ENCODE measurements at places on chromosomes 7 and 10.

DNA sequence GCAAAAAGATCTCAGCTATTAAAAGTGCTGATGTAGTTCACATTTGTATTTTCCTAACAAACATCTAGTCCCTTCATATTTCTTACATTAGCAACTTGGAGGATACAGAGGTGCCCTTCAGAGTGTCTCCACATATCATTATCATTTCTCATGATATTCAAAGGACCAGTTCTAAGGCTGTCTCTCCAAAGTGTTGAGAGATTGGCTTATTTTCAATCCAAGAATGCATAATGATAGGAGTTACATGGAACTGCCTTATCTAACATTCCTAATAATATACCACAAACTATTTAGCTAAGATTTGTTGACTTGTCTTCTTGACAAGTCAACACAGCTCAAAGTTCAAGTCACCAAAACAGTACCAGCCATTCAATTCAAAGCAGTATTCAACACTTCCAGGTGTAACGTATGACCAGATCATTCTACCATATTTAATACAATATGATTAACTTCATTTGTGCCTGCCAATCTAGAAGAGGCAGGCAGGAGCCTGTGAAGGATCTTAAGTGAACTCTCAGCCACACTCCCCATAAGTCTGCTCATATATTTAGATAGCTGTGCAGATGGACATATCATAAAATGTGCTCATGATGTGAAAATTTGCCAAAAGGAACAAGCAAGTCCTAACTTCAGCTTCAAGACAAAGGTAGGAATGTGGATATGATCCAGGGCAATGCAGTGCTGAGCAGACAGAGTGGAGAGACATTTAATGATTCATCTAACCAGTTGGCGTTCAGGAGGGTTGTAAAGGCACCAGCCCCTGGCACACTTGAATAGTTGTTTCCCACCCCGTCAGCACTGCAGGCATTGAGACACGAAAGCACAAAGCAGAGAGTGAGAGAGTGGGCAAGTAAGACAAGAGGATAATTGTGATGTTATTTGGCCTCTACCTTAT lies 108.3 kb downstream of the MTERF1 start:
- DNase-seq, result peak; percentile 29

DNA sequence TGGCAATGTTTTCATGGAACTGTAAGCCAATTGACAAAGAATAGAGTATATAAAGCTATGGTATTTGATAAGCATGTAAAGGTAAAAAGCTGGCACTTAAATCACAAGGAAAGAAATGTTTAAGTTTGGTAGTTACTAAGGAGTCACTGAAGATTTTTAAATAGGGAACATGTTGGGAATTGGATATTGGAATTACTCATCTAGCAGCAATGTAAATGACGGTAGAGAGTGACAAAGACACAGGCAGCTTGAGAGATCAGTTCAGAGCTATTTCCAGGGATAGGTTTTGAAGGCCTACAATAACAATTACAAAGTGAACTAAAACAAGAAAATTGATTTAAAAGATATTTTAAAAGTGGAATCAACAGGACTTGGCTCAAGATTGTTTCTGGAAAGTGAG lies 36.8 kb downstream of the SP8 start:
- no peak for DNase-seq

DNA sequence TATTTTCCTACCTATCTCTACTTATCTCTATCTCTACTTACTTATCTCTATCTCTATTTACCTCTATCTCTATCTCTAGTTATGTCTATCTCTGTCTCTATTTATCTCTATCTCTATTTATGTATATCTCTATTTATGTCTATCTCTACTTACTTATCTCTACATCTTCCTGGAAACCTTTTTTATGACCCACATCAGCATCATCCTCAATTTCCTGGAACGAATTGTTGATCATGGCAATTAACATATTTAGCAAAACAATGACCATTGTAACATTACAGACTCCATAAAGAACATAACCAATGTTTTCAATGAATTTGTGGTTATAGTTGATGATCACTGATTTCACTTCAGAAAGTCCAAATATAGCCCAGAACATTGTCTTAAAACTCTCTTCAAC lies 18.3 kb downstream of the GIMAP6 start:
- no peak for DNase-seq

DNA sequence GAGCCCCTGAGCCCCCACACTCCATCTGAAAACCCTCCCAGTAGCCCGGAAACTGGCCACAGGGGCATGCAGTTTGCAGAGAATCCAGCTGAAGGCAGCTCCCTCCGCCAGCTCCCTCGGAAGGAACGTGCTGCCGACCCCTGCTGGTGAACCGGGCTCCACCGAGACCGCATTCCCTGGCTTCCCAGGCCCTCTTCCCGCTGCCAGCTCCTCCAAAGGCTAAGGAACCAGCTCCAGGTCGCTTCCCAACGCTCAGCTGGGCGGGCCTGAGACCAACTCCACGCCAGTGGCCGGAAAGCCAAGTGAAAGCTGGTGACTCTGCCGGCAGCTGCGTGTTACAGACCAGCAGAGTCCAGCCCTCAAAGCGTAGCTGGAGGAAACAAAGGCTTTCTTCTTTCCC lies 35.8 kb downstream of the GPER1 start:
- DNase-seq, result peak; percentile 20

DNA sequence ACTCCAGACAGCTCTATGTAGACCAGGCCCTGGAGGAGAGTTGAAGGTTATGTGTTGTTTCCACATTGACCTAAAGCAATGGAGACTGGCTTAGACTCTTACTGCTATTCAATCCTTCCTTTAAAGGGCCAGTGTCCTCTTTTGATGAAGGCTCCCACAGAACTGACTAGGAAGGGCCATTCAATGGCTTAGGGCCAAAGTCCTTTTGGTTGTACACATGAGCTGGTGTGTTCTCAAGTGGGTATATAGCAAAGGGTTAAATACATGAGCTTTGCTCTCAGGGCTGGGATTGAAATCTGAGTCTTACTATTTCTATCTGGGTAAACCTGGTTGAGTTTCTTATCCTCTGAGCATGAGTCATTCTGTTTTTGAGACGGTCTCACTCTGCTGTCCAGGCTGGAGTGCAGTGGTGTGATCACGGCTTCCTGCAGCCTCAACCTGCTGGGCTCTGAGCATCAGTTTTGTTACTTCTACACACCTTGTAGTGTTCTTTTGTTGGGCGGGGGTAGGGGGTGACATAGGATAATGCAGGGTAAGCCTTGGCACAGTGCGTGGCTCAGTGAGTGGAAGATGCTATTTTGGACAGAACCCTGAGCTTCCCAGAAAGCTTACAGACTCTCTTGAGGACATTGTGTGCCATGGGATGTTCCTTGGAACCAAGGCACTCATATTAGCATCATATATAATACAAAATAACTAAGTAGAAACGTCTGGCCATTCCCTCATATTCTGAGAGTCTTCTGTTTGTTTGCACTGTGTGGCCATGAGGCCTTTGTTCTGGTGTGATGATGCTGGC lies 90.1 kb downstream of the ABCC2 start:
- DNase-seq, result no peak

DNA sequence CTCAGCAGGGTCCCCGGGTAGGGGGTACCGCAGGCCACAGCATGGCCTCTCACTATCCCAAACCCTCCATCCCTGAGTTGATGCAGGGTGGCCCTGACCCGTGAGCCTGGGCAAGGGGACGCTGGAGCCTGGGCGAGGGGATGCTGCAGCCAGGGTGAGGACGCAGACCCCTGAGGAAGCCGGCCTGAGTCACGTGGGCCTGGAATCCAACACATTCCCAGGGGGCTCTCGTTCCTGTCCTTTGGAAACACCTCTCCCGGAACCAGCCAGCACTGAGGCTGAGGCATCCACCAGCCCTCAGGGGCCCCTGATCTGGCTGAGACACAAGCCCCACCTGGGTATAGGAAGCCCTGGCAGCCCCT lies 61.5 kb upstream of the NKX6-2 start:
- DNase-seq, result no peak

GRCh38 chr7:42735081-42735480 lies 176.8 kb downstream of the C7orf25 start:
- no peak for DNase-seq

GRCh38 chr10:133274751-133275683 lies 1.7 kb downstream of the ADAM8 start:
- no peak for DNase-seq

- no peak for DNase-seq
These were observed 415.1 kb downstream of the THSD7A start for GRCh38 chr7:11416641-11417458.

DNA sequence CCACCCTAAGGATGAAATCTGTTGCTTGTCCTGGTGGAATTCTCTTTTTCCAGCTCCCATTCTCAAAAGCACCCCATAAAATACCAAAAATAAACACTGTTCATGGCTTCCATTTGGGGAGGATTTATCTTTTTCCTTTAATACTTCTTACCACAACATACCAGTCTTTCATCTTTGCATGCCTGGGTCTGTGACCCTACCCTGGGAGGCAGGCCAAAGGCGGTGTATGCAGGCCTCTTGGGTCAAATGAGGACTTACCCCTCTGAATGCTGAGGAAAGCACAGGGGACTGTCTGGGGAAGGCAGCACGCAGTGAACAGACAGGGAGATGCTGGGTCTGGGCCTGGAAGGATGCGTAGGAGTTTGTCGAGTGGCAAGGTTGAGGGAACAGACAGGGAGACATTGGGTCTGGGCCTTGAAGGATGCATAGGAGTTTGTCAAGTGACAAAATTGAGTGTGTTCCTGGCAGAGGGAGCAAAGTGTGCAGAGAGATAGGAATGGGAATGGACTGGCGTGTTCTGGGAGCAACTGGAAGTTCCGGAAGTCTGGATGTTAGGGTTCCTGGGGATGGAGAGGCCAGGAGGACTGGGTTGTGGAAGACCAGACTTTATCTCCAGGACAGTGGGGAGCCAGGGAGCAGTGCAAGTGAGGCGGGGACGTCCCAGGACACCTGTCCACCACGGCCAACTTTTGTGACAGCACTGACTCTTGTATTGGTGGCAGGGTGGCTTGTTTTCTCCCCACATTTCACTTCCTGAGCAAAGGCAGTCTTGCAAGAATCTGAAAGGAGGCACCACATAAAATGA lies 40.8 kb downstream of the MYL10 start:
- no peak for DNase-seq

DNA sequence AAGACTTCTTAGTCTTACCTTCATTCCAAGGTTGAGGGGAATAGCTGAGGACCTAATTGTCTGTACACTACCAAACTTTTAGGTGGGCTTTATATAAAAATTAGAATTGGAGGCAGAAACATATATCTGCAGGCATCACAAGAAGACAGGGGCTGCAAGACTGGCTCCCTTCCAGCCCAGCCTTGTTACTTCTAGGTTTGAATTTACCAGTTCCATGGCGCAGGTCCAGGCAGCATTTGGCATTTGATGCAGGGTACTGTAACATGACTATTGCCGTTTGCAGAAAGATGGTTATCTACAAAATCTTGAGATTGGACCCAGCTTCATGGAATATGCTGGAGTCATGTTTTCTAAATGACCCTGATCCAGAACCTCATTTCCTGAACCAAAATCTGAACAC lies 105.4 kb upstream of the RHOBTB1 start:
- DNase-seq, result no peak

GRCh38 chr10:70440296-70441160 lies 953 bp downstream of the NODAL start:
- DNase-seq, result no peak

DNA sequence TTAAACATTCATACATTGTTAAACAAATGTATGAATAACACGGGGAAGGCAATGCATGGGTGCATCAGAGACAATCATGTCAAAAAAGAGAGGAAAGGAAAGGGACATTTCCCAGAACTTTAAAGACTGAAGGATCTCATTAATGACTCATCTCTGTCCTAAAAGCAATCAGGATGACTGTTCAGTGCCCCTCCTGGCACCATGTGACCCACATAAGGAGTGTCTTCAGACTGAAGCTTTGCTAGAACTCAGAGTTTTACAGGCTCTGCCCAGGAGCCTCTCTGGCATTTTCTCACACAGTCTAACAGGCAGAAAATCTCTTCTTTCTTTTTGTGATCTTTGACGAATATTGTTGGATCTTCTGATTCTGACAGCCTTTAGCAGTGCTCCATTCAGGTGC lies 315.3 kb downstream of the OTUD1 start:
- no peak for DNase-seq

DNA sequence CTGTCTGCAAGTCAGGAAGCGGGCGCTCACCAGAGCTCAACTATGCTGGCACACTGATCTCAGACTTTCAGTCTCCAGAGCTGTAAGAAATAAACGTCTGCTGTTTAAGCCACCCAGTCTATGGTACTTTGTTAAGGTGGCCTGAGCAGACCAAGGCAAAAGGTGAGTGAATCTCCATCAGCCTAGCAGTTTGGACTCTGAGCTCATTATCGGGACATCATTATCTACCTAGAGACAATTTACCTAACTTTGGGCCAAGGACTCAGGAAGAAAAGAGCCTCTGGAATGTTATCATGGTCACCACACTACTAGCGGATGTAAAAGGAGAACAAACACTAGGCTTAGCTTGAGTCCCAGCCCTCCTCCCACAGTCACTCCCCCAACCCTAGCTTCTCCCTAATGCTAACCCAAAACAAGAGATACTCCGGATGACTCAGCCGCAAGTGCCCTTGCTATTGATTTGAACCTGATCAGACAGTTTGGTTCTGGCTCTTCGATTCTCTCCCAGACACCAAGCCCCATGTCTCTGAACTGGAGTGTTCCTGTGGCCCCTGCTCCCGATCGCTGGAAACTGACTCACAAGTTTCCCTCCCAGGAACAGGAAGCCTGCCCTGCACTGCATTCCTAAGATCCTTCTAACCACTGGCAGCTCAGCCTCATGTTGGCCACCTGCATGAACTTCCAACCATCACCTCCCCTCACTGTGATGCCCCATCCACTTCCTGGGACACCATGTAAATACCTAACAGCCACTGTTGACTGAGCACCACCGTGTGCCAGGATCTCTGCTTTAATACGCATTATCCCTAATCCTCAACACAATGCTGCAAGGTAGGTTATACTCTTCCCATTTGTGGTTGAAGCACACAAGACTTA lies 34.5 kb downstream of the CREB3L2 start:
- DNase-seq, result no peak

DNA sequence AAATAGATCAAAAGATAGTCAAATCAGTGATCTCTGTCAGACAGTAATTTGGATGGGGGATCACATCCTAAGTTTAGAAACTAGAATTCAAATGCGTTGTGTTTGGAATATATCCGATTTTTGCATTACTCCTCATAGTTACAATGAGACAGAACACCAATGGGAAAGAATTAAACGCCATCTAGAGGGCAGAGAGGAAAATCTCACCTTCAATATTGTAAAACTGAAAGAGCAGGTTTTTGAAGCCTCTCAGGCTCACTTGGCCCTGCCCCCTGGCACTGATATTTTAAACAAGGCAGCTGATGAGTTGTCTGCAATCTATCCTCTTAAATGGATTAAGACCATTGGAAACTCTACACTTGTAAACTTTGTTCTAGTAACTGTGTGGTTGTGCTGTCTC lies 17.7 kb downstream of the FRG2B start:
- no peak for DNase-seq

Data from fibroblast of skin of left quadriceps (primary cell).